Stimulated activated CD8-positive, alpha-beta memory T cell treated with anti-CD3 and anti-CD28 coated beads, Interleukin-15, amount 100 ng/mL, for 48 hours (primary cell): ENCODE measurements at places on chromosomes 1 and 21.

- DNase-seq = no peak
Observed at GRCh38 chr21:42411197-42411869, 7.6 kb downstream of the UBASH3A start.

- no peak for DNase-seq
Observed at GRCh38 chr1:81186261-81186660, 614.5 kb upstream of the ADGRL2 start.

DNA sequence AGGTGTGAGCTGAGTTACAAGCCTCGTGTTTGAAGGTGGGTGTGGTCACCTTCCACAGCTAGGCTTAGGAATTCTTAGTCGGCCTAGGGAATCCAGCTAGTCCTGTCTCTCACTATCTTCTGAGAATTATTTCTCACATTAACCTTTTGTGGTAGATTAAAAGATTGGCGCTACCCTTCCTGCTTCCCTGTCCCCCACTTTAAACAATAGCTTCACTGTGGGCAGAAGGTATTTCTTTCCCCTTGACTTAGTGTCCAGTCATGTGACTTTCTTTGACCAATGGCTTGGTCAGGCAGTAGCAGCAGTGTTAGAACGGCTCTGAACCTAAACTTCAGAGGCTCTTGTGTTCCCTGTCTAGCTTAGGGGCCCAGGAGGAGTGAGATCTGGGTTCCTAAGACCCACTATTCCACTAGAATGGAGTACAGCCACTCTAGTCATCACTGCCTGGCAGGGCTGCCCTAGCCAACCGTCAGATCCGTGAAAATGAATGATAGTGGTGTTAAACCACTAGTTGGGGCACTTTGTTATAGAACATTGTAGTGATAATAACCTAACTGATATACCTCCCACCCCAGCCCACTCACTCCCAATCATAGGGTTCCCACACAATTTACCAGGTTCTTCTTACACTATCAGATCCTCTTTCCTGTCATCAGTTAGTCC is 13.9 kb upstream of the C1orf141 start:
- no peak for DNase-seq

DNA sequence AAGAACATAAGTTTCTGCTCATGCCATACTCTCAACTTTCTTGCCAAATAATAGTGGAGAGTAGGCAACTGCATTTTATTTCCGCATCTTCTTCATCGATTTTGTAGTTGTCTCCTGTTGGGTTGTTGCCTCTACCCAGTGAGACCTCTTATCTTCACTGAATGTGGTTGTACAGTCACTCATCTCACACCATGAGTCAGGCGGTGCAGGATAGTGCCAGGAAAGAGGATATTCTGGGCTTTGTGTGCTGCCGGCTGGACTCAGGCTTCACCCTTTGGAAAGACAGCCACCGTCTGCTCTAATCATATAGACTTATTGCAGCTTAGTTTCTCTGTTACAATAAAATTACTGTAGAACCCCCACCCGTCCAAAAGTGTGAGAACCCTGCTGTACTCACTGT is 154.3 kb upstream of the USP24 start:
- DNase-seq = no peak

GRCh38 chr21:41656946-41657525 is 109.8 kb downstream of the RIPK4 start:
- DNase-seq = no peak

GRCh38 chr1:226425431-226426031 is 17.6 kb upstream of the PARP1 start:
- no peak for DNase-seq

GRCh38 chr1:19423130-19423529 is 62.2 kb downstream of the CAPZB start:
- DNase-seq = no peak

- DNase-seq = peak; percentile 48
Observed at GRCh38 chr1:17419626-17420328, 19.7 kb downstream of the RCC2 start.

DNA sequence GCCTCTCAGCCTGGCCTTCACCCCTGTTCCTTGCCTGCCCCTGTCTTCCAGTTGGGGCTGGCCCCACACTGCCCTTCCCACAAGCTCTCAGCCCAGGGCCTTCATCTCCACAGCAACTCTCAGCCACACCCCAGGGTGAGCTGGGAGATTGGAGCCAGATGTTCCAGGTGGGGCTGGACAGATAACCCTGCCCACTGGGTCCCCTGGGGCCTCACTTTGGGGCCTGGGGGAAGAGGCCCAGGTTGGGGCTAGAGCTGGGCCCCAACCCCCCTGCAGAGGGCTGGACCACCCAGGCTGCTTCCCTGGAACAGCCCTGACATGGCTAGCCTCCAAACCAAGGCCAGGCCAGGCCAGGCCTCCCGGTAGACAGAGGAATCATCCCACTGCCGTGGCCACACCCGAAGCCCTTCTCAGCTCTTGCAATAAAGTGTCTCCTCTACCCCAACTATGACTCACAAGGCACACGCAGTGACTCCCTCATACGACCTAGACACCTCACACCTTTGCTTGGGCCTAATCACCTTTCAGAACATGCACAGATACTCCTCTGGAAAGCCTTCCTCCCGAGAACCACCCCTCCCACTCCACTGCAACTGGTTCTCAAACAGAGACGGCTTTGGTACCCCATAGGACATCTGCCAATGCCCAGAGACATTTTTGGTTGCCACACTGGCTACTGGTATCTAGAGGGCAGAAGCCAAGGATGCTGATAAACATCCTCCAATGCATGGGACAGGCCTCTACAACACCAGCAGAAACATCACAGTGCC is 22.2 kb downstream of the SLC2A1 start:
- DNase-seq = no peak

- DNase-seq = no peak
Observed at GRCh38 chr1:223815865-223816264, 29.9 kb downstream of the TP53BP2 start.

GRCh38 chr1:174791863-174792262 is 207.9 kb upstream of the CACYBP start:
- DNase-seq = no peak

DNA sequence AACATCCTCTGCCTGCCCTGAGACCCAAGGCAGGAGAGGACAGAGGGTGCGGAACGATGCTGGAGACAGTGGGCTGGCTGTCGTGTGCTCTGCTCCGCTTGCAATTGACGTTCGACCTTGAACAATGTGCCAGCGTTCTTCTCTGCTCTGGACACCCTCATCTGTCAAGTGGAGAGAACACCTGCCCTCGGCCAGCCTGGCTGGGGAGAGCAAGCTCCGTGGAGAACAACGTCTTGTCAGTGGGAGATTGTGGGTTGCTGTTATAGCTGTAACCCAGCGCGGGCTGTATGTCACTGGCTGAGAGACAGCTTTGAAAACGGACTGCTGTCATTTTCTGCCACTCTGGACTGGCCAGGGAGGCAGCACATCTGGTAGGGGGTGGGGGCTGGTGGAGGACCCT is 14.7 kb downstream of the KIAA1614 start:
- no peak for DNase-seq

GRCh38 chr1:193929374-193930033 is 743.1 kb upstream of the B3GALT2 start:
- no peak for DNase-seq

DNA sequence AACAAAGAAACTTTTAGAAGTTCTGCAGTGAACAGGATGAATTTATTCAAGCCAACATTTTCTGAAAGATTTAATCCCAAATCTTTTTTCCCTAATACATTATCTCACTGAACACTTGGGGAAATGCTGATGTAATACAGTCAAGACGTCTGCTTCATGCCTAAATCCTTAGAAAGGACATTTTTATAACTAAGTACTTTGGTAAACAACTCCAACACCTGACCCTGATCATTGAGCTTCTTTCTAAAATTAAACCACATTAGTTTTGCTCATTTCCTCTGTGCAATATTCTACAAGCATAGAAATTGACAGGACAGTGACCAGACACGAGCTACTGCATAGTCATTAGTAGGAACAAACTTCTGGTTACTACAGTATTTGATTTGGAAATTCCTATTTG is 183.5 kb downstream of the TPR start:
- no peak for DNase-seq

GRCh38 chr1:44543786-44544185 is 130.5 kb downstream of the TMEM53 start:
- DNase-seq = no peak

GRCh38 chr1:167467126-167467710 is 51.1 kb downstream of the CD247 start:
- no peak for DNase-seq

DNA sequence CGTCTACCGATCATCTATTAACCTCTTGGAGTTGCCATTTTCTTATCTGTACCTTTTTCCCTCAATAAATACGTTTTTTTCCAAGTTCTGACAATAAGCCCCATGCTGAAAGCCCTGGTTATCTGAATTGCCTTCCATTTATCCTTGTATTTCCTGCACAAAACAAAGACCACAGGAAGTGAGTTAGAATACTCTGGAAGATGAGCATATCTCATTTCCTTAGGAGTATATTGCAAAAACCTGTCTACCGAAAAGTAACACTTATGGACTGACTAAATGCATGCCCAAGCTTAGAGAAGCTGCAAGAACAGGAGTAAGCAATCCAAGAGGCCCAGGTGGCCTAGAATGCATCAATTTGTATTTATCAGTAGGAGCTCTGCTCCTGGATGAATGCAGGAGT is 39.9 kb downstream of the DIRAS3 start:
- no peak for DNase-seq

DNA sequence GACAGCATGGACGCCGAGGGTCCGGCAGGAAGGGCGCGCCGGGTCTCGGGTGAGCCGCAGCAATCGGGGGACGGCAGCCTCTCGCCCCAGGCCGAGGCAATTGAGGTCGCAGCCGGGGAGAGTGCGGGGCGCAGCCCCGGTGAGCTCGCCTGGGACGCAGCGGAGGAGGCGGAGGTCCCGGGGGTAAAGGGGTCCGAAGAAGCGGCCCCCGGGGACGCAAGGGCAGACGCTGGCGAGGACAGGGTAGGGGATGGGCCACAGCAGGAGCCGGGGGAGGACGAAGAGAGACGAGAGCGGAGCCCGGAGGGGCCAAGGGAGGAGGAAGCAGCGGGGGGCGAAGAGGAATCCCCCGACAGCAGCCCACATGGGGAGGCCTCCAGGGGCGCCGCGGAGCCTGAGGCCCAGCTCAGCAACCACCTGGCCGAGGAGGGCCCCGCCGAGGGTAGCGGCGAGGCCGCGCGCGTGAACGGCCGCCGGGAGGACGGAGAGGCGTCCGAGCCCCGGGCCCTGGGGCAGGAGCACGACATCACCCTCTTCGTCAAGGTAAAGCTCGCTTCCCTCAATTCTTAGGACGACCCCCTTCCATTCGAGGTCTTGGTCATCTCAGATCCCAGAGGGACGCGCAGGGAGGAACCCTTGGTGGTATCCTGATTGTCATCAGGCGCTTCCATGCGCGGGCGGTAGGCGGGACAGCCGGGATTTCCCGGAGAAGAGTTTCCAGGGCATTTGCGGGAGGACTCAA is 1.6 kb downstream of the CLIC6 start:
- no peak for DNase-seq

- DNase-seq = no peak
Observed at GRCh38 chr1:62912028-62912638, 128.2 kb downstream of the ATG4C start.

- DNase-seq = no peak
Observed at GRCh38 chr1:173062150-173062938, 11.6 kb upstream of the TNFSF18 start.

GRCh38 chr1:156838972-156839371 is 19.9 kb downstream of the INSRR start:
- no peak for DNase-seq

DNA sequence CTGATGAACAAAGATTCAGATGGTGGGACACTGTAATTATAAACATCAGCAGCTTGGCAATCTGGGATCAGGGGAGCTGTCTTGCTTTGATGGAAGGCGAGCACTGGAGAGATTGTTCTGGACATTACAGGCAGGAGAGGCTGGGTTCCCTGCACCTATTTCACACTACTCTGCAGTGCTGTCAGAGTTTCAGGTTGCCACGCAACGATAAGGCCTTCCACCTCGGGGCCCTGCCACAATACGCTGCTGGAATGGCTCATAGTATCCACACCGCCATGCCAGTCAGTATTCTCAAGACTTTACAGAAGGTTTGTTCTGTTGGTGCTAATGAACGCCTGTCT is 96.8 kb downstream of the GLIS1 start:
- DNase-seq = no peak

GRCh38 chr1:175911138-175911537 is 167.7 kb upstream of the TNR start:
- no peak for DNase-seq

GRCh38 chr1:78483903-78484302 is 6.9 kb upstream of the PTGFR start:
- no peak for DNase-seq

DNA sequence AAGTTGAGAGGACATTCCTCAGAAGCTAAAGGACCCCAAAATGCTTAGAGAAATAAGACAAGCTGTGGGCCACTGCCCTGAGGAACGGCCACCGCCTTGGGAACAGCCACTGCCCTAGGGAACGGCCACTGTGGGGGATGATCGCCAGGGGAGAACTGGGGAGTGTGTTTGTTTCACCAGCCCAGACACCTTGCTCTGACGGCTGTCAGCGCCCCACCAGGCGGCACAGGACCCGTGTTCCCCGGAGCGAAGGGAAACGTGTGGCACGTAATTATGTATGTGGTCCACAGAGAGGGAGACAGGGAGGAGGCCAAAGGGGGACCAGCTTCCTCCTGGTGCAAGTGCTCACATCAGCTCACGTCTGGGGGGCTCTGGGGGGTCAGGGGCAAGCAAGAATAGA is 45.8 kb upstream of the RIPK4 start:
- DNase-seq = no peak

GRCh38 chr1:224267925-224268324 is 62.0 kb downstream of the NVL start:
- DNase-seq = no peak
